ENCODE measurements at places on chromosomes 3 and 15.

DNA sequence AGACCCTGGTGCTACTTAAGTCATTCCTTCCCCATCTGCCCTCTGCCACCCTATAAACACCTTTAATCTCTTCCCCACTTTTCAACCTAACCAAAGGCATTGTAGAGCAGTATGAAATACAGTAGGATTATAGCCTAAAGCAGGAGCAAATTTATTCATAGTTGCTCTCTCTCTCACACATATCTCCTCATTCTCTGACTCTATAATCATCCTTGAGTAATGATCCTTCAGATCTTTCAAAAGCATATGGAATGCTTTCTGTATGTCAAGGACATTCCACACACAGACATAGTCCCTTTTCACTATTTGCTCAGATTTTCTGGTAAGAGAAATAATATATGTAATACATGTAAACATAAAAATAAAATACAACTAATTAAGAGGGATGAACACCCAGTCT, 54.1 kb downstream of the TRPC1 start:
- DNase-seq = no peak

GRCh38 chr15:71707230-71708050, 102.9 kb upstream of the NR2E3 start:
- peak; percentile 43 for DNase-seq

GRCh38 chr15:60426870-60427508, 29.2 kb upstream of the ANXA2 start:
- peak; percentile 55 for DNase-seq

GRCh38 chr3:124699686-124700396, 30.4 kb upstream of the UMPS start:
- DNase-seq = no peak

- DNase-seq = no peak
Observed at GRCh38 chr3:134713671-134714070, 62.8 kb upstream of the KY start.

GRCh38 chr3:156407617-156408225, 147.2 kb downstream of the SSR3 start:
- DNase-seq = no peak
